ENCODE measurements at places on chromosomes 3 and 15. TPM values are rescaled to one million over a fixed set of nuclear protein-coding genes. Genes with fewer than 3 reads are reported as not detected.

DNA sequence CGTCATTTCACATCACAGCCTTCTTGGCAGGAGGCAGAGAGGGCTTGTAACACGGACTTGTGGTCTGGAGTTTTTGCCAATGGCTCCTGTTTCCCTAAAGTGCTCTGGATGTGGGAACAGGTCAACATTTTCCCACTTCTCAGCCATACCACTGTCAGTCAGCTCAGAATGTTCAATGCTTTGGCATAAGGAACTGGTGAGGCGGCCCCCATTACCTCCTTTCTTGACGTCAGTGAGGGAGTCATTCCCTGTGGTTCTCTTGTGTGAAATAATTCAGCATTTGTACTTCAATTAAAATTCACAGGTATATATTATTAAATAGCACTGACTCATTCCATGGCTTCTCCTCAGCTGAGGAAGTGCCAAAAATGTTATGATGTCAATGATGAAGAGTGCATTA, 167.1 kb downstream of the P3H2 start:
- no peak for DNase-seq

The CCR4 gene
- 0.42 TPM for total RNA-seq

DNA sequence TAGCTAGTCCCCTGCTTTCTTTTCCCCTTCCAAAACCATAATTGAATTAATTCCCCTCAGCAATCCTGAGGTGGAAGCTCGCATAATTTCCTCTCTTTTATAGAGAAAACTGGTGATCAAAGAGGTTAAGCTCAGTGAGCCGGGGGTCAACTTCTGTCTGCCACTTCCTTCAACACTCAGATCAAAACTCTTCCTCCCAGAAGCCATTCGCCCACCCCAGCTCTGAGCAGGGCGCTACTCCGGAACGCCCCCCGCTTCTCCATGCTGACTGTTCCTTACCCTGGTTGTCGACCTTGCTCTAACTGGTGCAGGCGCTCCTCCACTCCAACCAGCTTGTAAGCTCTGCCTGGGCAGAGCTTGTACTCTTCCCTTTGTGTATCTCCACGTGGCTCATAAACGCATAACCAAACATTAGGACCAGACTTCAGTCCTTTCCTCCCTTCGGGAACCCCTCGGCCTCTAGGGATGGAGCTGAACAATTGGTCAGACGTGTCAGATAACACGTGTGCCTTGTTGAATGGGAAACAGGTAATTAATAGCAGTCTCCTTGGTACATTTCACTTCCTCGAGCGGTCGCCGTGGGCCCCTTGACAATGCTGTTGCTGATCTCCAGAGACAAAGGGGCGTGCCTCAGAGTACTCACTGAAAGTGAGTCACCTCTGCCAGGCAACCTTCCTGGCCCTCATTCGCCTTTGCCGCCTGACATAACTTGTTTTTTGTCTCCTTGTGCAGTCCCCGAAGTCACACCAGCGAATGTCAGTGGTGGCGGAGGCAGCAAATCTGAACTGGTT, 71.8 kb downstream of the IL5RA start:
- DNase-seq = no peak

The CCDC39 gene
- total RNA-seq = not detected

GRCh38 chr3:177772908-177773557, 575.8 kb upstream of the TBL1XR1 start:
- no peak for DNase-seq

The AP2M1 gene
- total RNA-seq = 250 TPM

DNA sequence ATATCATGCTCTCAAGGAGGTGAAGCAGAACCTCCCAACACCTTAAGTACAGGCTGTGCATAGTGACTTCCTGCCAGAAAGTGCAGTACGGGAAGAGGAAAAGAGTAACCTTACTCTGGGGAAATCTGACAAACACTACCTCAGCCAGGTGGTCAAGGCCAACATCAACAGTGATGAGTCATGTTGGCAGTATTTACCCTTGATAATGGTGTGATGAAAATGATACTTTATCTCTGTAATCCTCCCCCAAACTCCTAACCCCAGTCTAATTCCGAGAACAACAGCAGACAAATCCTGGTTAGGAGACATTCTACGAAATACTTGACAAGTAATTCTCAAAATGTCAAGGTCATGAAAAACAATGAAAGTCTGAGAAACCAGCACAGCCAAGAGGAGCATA, 26.5 kb downstream of the ANKDD1A start:
- DNase-seq = no peak

DNA sequence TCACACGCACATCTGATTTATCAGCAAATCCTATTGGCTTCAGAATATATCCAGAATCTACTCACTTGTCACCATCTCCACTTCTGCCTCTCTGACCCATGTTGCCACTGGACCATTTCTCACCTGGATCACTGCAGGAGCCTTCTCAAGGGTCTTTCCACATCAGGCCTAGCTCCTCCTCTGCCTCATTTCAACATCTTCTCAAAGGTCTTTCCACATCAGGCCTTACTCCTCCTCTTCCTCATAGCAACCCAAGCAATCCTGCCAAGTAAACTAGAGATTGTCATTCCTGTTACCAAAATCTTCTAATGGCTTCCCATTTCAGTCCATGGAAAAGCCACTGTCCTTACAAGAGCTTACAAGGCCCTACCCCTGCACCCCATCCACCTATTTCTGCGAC, 18.0 kb upstream of the DUT start:
- no peak for DNase-seq

The GOLGA8G gene
- total RNA-seq = not detected

Data from aorta (tissue), 5 donors.